ENCODE measurements at places on chromosomes 1 and 21.

DNA sequence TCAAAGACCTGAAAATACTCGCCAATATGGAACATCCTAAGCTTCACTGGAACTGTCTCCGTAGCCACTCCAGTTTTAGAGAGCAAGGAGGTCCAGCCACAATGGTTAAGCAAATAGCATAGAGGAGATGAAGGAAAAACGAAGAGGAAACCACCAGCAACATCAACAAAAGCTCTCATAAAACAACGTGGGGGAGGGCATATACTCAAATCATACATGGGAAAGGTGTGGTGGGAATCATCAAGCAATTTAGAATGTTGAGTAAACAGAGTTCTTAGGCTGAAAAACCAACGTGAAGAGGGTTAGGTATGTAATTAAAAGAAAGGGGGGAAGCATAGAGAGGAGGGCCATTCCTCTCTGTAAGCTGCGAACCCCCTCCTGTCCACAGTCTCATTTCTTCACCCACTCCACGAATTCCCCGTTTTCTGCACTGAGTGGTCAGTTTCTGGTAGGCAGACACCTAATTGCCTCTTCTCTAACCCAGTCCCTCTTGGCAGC lies 1.0 kb downstream of the TMEM59 start:
- peak overlapping the region; percentile 99 for H3K27ac ChIP-seq
- no peak for DNase-seq
- H3K27me3 ChIP-seq = no peaks in the 10 kb centered on the region

DNA sequence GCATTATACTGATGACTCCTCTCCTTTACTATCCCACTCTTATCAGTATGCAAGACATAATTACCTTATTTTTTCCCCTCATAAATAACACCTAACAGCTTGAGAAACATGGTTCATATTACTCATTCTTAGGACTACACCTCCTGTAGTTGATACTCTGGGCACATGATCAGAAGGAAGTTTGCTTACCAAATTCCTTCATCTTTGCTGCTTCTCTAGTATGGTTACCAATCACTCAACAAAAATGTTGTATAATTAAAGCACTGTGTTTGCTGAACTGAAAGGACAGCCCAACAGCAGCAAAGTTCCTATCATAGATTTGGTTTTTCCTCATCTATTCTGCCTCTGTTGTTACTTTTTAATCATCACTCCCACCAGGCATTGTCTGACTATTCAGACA lies 586.3 kb downstream of the LRRIQ3 start:
- DNase-seq = no peak
- H3K4me3 ChIP-seq = no peak overlapping the region
- H3K4me1 ChIP-seq = no peaks in the 10 kb centered on the region
- H3K27me3 ChIP-seq = no peaks in the 10 kb centered on the region

- H3K27ac ChIP-seq = no peak overlapping the region
- no peaks in the 10 kb centered on the region for H3K27me3 ChIP-seq
- no peak overlapping the region for H3K4me3 ChIP-seq
- no peaks in the 10 kb centered on the region for H3K36me3 ChIP-seq
- no peak for DNase-seq
Observed at GRCh38 chr1:155026154-155026553, 7.4 kb downstream of the DCST2 start.

DNA sequence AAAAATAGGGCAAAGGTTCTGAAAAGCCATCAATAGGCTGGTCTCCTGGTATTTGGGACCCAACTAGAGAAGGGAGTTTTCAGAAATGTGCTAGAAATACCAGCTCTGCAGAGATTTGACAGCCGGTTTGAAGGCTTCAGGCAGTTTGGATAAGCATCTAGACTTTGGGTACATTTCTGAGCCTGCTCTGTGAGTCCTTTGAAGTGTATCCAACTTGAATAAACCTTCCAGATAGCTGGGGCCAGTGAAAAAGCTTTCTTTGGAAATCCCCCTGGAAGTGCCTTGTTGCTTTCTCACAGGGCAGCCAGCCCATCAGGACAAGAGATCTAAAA lies 6.4 kb upstream of the PEF1 start:
- H3K36me3 ChIP-seq = peaks cover 38% of the 10 kb centered on the region
- no peak overlapping the region for H3K4me3 ChIP-seq
- DNase-seq = no peak

GRCh38 chr1:2602311-2602835 lies 15.8 kb downstream of the PRXL2B start:
- H3K4me1 ChIP-seq = no peaks in the 10 kb centered on the region
- H3K27me3 ChIP-seq = peaks cover 50% of the 10 kb centered on the region
- no peak overlapping the region for H3K4me3 ChIP-seq
- no peak overlapping the region for H3K27ac ChIP-seq
- H3K36me3 ChIP-seq = no peaks in the 10 kb centered on the region

DNA sequence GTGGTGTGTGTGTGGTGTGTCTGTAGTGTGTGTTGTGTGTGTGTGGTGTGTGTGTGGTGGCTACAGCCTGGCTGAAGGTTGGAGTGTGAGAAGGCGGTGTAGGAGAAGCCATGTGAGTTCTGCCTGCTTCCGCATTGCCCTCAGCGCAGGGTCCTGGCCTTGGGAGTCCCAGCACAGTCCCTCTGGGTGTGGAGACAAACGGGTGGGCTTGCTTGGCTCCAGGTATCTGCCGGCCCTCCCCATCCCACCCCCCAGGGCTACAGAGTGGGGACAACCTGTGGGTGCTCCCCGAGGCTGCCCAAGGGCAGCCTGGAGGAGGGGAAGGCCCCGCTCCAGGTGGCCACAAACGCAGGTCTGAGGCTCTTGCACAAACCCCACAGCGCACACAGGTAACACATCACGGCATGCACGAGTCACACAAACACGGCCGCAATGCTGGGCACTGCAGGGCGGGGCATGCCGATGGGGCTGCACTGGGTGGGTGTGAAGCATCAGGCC lies 31.7 kb upstream of the ADARB1 start:
- peak overlapping the region; percentile 92 for H3K27ac ChIP-seq
- peak; percentile 68 for DNase-seq
- no peak overlapping the region for H3K4me3 ChIP-seq
- H3K27me3 ChIP-seq = no peaks in the 10 kb centered on the region

DNA sequence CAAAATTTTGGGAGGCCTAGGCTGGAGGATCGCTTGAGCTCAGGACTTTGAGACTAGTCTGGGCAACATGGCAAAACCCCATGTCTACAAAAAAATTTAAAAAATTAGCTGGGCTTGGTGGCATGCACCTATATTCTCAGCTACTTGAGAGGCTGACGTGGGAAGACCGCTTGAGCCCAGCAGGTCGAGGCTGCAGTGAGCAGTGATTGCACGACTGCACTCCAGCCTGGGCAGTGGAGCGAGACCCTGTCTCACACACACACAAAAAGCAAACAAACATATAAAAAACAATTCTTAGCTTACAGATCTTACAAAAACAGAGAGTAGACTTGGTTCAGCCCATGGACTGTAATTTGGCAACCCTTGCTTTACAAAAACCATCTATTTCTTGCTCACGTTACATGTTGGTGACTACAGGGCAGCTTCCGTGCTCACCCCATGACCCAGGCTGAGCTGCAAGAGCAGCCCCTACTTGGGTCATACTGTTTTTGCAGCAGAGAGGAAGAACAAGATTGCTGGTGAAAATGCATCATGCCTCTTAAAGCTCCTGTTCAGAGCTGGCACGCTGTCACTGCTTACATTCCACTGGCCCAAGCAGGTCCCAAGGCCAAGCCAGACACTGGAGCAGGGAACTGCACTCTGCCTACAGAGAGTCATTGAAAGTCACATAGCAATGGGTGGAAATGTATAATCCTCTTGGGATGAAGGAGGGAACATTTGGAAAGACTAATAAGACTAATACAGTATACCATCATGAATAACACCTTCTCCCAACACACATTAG lies 13.4 kb upstream of the ZBTB8A start:
- no peak overlapping the region for H3K27ac ChIP-seq
- no peaks in the 10 kb centered on the region for H3K27me3 ChIP-seq
- H3K4me1 ChIP-seq = no peaks in the 10 kb centered on the region
- H3K4me3 ChIP-seq = no peak overlapping the region
- H3K36me3 ChIP-seq = no peaks in the 10 kb centered on the region

DNA sequence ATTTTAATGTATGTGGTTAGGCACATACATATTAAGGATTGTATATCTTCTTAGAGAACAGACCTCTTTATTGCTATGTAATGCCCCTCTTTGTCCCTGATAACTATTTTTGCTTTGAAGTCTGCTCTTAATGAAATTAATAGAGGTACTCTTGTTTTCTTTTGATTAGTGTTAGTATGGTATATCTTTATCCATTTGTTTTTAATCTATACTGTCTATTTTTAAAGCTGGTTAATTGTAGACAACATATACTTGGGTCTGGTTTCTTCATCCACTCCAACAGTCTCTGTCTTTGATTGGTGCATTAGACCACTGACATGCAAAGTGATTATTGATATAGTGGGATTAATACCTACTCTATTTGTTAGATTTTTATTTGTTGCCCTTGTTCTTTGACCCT lies 36.0 kb downstream of the LEPR start:
- no peaks in the 10 kb centered on the region for H3K4me1 ChIP-seq
- no peaks in the 10 kb centered on the region for H3K27me3 ChIP-seq
- no peak overlapping the region for H3K27ac ChIP-seq
- no peaks in the 10 kb centered on the region for H3K36me3 ChIP-seq

DNA sequence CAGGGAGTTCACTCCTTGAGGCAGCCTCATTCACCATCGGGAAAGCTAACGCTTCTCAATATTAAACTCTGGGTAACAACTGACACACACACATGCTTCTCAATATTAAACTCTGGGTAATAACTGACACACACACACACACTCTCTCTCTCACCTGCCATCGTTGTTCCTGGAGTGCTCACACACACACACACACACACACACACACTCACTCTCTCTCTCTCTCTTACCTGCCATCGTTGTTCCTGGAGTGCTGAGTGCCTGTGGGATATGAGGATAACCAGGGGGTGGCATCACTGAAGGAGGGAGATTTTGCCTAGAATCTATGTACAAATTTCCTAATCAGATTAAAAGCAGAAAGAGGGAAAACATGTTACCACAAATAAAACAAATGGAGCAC lies 17.1 kb upstream of the GUCA2A start:
- H3K27ac ChIP-seq = no peak overlapping the region
- no peak overlapping the region for H3K4me3 ChIP-seq
- no peak for DNase-seq

DNA sequence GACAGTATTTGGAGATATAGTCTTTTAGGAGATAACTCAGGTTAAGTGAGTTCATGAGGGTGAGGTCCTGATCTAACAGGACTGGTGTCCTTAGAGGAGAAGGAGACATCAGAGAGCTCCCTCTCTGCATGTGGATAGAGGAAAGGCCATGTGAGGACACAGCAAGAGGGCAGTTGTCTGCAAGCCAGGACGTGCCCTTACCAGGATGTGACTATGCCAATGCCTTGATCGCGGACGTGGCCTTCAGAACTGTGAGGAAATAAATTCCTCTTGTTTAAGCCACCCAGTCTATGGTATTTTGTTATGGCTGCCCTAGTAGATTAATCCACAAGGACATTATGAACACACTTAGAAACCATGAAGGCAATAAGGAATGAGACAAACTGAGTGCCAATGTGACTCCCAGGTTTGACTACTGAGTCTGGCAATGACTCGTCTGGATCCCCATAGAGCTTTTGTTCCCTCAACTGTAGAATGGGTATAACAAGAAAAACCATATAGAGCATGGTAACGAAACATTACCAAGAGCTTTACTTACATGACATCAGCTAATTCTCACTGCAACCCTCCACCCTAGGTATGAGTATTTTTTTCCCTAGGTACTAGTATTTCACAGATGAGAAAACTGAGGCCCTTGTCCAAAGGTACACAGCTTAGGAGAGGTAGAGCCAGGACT lies 6.5 kb downstream of the URB1 start:
- no peaks in the 10 kb centered on the region for H3K27me3 ChIP-seq
- peak; percentile 70 for DNase-seq
- peaks cover 33% of the 10 kb centered on the region for H3K36me3 ChIP-seq
- peak overlapping the region; percentile 36 for H3K27ac ChIP-seq
- H3K4me3 ChIP-seq = no peak overlapping the region
- peaks cover 9% of the 10 kb centered on the region for H3K4me1 ChIP-seq

- H3K36me3 ChIP-seq = no peaks in the 10 kb centered on the region
- H3K27ac ChIP-seq = no peak overlapping the region
- DNase-seq = no peak
- no peaks in the 10 kb centered on the region for H3K27me3 ChIP-seq
- H3K4me3 ChIP-seq = no peak overlapping the region
Observed at GRCh38 chr21:19603011-19603593, 1199.5 kb upstream of the TMPRSS15 start.

DNA sequence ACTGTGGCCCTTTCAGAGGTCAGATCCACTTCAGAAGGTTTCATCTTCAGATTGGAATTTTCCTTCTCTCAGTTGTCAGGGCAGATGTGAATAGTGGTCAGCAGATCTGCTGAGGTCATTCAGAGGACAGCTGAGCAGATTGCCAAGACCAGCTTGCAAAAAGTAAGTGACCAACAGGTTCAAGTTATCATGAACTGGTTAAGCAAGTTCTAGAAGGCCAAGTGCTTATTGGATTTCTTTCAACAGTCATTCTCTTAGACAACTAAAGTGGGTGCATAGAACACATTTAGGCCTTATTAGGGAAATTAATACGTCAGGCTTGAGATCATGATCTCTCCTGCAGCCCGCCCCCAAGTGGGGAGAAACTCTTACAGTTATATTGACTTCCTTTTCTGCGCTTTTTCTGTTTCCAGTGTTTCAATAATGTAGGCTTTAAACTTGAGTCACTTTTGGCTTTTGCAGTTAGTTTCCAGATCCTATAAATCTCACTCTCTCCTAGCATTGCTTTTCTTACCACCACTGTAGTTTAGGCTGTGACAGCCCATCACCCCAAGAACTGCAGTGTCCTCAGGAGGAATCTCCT lies 96.4 kb downstream of the C1orf21 start:
- H3K27ac ChIP-seq = peak overlapping the region; percentile 25
- H3K4me1 ChIP-seq = no peaks in the 10 kb centered on the region
- DNase-seq = no peak
- H3K4me3 ChIP-seq = no peak overlapping the region
- H3K27me3 ChIP-seq = no peaks in the 10 kb centered on the region
- H3K36me3 ChIP-seq = no peaks in the 10 kb centered on the region

GRCh38 chr1:204439621-204440375 lies 28.2 kb upstream of the PPP1R15B start:
- H3K4me3 ChIP-seq = no peak overlapping the region
- DNase-seq = no peak
- peak overlapping the region; percentile 85 for H3K27ac ChIP-seq
- peaks cover 60% of the 10 kb centered on the region for H3K4me1 ChIP-seq

DNA sequence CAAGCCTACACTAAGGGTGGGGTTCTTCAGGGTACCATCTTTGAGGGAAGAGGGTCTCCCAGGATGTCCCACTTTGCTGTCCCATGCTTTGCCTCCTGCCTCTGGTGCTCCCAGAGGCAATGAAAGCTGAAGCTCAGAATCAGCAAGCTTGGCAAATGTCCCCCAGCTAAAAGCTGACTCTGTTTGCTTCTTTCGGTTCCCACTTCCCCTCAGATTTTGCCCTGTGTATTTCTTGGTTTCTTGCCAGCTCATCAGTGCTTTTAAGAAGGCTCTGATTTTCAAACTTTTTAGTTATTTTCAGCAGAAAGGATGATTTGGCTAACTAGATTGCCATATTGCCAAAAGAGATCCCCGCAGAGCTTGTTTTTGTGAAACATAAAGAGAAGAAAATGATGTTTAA lies 33.1 kb upstream of the COG2 start:
- no peak for DNase-seq
- no peaks in the 10 kb centered on the region for H3K36me3 ChIP-seq
- no peak overlapping the region for H3K27ac ChIP-seq
- H3K4me1 ChIP-seq = no peaks in the 10 kb centered on the region

GRCh38 chr1:200890818-200891773 lies 3.6 kb upstream of the INAVA start:
- DNase-seq = no peak
- peak overlapping the region; percentile 58 for H3K27ac ChIP-seq
- H3K4me1 ChIP-seq = peaks cover 18% of the 10 kb centered on the region
- H3K27me3 ChIP-seq = peaks cover 3% of the 10 kb centered on the region

- no peaks in the 10 kb centered on the region for H3K27me3 ChIP-seq
- H3K36me3 ChIP-seq = no peaks in the 10 kb centered on the region
- H3K4me1 ChIP-seq = no peaks in the 10 kb centered on the region
- DNase-seq = no peak
- no peak overlapping the region for H3K4me3 ChIP-seq
Observed at GRCh38 chr21:35828161-35828560, 232.2 kb downstream of the SETD4 start.

All from tibial artery (tissue), 4 donors.